ENCODE measurements at places on chromosomes 5 and 9.

DNA sequence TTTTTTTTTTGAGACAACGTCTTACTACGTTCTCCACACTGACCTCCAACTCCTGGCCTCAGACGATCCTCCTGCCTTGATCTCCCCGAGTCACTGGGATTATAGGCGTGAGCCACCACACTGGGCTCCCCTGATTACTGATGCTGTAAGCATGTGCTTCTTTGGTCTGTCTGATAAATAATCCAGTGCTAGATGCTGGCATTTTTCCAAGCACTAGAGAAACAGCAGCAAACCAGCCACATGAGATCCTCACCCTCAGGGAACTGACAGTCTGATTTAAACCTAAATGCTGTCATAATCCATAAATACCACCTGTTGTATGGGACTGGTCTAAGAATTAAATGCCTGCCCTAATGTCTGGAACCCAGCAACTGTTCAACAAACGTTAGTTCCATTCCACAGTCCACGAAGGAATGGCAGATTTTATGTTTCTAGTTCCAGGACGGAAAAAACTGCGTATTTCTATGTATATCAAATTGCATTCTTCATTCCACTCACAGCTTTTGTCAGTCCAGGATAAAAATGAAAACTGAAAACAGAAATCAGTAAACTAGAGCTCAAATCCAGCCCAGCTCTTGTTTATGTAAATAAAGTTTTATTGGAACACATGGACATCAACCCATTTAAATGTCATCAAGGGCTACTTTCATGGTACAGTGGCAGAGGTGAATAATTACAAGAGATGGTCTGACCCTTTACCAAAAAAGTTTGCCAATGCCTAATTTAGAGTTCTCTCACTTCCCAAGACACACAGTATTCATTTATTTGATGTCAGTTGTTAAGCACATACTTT is 20.1 kb downstream of the SLC35D2 start:
- H3K4me3 ChIP-seq = no peak overlapping the region
- DNase-seq = no peak
- no peaks in the 10 kb centered on the region for H3K27me3 ChIP-seq
- peaks cover 2% of the 10 kb centered on the region for H3K36me3 ChIP-seq
- H3K27ac ChIP-seq = peak overlapping the region; percentile 39

- H3K27ac ChIP-seq = no peak overlapping the region
- H3K4me1 ChIP-seq = no peaks in the 10 kb centered on the region
- DNase-seq = no peak
These were observed 231.3 kb downstream of the NPR3 start for GRCh38 chr5:32942225-32942989.

DNA sequence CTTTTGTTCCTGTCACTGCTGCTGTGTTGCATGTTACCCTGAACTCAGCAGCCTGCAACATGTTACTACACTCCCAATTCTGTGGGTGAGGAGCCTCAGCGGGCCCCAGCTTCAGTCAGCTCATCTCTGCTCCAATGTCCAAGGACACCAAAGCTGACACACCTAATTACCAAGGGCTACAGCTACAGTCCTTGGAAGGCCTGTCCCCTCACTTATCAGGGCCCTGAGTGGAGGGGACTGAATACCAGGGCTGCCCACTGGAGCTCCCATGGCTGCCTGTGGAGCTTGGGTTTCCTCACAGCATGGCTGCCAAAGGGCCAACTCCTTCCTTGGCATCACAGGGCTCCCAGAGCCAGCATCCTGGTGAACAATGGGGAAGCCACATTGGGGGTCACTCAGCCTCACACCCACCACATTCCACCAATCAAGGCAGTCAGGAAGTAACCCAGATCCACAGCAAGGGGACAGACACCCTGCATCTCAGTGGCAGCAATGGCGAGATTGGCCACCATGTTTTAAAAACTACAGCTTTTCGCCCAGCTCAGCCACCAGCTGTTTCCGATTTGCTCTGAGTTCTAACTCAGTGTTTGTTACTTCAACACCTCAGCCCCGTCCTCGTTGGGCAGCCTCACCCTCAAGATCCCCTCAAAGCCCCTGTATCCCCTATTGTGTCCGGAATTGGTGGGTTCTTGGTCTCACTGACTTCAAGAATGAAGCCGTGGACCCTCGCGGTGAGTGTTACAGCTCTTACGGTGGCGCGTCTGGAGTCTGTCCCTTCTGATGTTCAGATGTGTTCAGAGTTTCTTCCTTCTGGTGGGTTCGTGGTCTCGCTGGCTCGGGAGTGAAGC is 18.9 kb downstream of the SEMA4D start:
- H3K36me3 ChIP-seq = peaks cover 14% of the 10 kb centered on the region
- no peaks in the 10 kb centered on the region for H3K27me3 ChIP-seq
- DNase-seq = no peak
- H3K4me3 ChIP-seq = peak overlapping the region; percentile 86
- peak overlapping the region; percentile 99 for H3K27ac ChIP-seq

DNA sequence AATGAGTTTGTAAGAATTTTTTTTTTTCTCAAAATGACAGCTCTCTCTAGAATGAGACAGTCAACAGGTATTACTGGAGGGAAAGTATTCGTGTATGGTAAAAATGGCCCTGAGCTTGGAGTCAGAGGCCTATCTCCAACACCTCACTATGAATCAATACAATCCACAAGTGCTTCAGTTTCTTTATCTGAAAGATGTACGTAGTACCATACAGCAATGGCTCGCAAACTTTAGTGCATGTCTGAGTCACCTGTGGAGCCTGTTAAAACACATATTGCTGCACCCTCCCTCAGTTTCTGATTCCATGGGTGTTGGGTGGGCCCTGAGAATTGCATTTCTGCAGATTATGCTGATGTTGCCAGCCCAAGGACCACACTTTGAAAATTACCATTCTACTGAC is 44.6 kb downstream of the DMRT2 start:
- H3K27ac ChIP-seq = no peak overlapping the region
- H3K4me1 ChIP-seq = peaks cover 2% of the 10 kb centered on the region
- no peak for DNase-seq
- H3K4me3 ChIP-seq = no peak overlapping the region

- no peak for DNase-seq
- H3K4me1 ChIP-seq = peaks cover 19% of the 10 kb centered on the region
- peak within 1 kb of the TSS; percentile 92 for H3K4me3 ChIP-seq
- H3K27ac ChIP-seq = peak within 1 kb of the TSS; percentile 90
- H3K36me3 ChIP-seq = peaks cover 4% of the 10 kb centered on the region
These were observed at the start of gene FOXD1 for GRCh38 chr5:73448463-73449136. FOXD1 (minus strand) TSS chr5:73448777; CDS start chr5:73448362, 415 bp downstream.

DNA sequence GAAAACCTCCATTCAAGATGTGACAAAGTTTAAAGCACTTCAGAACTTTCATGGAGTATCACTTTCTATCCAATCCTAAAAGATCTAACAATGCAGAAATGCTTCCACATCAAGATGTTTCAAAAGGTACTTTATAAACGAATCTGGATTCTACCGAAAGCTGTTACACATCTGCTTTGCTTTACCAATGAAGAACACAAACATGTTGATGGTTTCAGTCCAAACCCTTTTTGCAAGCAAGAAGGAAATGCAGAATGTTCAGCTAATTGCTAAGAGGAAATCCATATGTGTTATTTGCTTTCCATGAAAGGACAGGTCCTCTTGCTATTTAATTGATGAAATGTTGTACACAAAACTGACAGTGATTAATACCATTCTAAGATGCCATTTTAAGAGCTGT is 419.6 kb downstream of the EFNA5 start:
- no peak for DNase-seq

DNA sequence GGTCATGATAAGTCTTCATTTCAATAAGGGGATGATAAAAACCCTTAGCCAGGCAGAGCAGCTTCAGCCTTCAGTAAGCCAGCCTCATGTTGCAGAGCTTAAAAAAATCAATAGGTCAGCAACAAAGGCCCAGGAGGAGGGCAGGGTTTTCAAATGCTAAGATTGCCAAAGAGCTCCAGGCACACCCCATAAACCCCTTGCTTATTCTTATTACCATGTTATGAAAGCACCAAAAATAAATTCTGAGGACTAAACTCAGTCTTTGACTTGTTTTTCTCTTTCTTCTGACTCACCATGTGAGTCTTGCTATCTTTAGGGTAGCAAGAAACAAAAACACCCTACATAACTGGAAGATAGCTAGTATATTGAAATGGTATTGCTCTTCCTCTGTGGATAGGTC is 317.1 kb downstream of the KCTD16 start:
- no peak overlapping the region for H3K4me3 ChIP-seq
- H3K36me3 ChIP-seq = no peaks in the 10 kb centered on the region
- no peak overlapping the region for H3K27ac ChIP-seq
- H3K27me3 ChIP-seq = no peaks in the 10 kb centered on the region

- no peak overlapping the region for H3K27ac ChIP-seq
- H3K4me1 ChIP-seq = peaks cover 6% of the 10 kb centered on the region
- peaks cover 2% of the 10 kb centered on the region for H3K36me3 ChIP-seq
- no peak for DNase-seq
These were observed 229.4 kb downstream of the CDK5RAP2 start for GRCh38 chr9:120350596-120350995.

GRCh38 chr9:75950998-75951397 is 60.5 kb downstream of the PCSK5 start:
- no peaks in the 10 kb centered on the region for H3K36me3 ChIP-seq
- no peak overlapping the region for H3K27ac ChIP-seq
- peaks cover 2% of the 10 kb centered on the region for H3K4me1 ChIP-seq
- DNase-seq = no peak
- H3K27me3 ChIP-seq = no peaks in the 10 kb centered on the region

DNA sequence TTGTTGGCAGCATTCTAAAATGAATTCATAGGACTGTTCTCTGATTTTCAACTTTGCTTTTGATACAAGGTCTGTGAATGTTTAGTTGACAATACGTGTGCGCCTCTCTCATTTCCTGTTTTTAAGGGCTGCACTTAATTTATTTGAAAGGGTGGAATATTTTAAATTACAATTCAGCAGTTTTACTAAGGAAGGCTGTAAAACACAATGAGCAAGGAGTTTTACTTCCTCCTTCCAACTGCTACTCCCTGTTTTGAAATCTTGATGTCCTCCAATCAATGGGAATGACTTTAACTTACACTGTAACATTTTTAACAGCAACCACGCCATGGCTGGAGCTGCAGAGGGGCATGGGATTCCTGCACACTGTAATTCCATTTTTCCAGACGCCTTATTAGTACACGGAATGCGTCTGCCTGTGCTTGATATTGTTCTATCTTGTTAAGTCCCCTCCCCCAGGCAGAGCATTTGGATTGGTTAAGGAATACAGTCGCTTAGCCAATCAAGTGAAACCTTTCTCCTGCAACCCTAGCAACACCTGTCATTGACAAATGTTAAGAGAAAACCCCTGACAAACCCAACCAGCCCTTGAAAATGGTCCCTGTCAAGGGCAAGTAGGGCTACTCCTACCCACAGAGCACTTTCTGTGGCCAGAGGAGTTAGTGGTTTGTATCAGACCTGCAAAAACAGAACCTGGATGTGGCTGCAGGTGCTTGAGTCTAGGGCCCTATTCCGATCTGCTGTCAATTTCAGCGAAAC is 12.5 kb upstream of the ZSWIM6 start:
- H3K27me3 ChIP-seq = peaks cover 59% of the 10 kb centered on the region
- H3K4me1 ChIP-seq = peaks cover 8% of the 10 kb centered on the region
- H3K27ac ChIP-seq = no peak overlapping the region
- no peak for DNase-seq
- no peak overlapping the region for H3K4me3 ChIP-seq
- H3K36me3 ChIP-seq = peaks cover 5% of the 10 kb centered on the region

GRCh38 chr5:68898951-68899471 is 194.8 kb upstream of the SLC30A5 start:
- no peak overlapping the region for H3K27ac ChIP-seq
- H3K27me3 ChIP-seq = no peaks in the 10 kb centered on the region
- H3K4me3 ChIP-seq = no peak overlapping the region
- H3K4me1 ChIP-seq = peaks cover 6% of the 10 kb centered on the region

GRCh38 chr9:84239343-84239742 is 101.2 kb downstream of the SLC28A3 start:
- H3K4me1 ChIP-seq = no peaks in the 10 kb centered on the region
- DNase-seq = no peak
- peaks cover 36% of the 10 kb centered on the region for H3K27me3 ChIP-seq

DNA sequence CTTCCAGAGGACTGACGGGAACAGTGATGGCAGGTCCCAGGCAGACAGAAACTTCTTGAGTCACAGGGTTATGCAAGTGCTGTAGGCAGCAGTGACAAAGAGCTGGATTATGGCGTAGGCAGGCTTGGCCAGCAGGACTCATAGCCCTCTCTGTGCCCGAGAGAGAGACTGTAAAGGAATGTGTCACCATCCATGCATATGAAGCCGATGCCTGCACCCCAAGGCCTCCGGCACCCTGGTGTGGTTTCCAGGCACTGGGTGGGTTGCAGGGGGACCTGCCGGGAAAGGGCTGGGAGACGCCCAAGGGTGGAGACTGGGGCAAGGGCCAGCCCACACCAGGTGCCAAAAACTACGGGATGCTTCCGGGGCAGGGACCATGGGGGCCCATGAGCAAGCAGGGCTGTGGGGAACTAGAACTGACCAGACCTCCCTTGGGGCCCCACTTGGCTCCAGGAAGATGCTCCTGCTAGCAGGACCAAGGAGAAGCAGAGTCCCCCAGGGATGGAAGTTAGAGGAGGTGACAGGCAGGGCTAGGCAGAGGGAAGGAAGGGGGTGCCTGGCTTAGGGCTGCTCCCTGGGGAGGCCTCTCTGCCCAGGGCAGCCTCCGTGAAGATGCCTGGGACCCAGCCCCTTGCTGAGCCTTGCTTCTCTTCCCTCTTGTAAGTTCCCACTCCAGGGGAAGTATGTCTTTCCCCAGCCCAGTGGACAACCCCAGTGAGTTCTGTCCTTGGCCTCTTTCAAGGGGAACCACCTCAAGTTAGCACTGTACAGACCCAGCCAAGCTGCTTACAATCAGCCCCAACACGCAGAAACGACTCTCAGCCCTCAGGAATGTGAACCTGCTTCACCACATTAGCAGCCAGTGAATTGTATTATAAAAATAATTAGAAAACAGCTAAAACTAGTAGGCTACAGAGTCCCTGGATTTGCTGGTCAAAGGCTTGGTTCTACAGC is 10.5 kb upstream of the IPPK start:
- DNase-seq = no peak
- H3K27ac ChIP-seq = no peak overlapping the region
- H3K4me1 ChIP-seq = peaks cover 3% of the 10 kb centered on the region
- no peak overlapping the region for H3K4me3 ChIP-seq
- H3K27me3 ChIP-seq = no peaks in the 10 kb centered on the region
- no peaks in the 10 kb centered on the region for H3K36me3 ChIP-seq

GRCh38 chr9:131720330-131720729 is 19.5 kb downstream of the RAPGEF1 start:
- H3K4me3 ChIP-seq = peak overlapping the region; percentile 78
- H3K27me3 ChIP-seq = no peaks in the 10 kb centered on the region

DNA sequence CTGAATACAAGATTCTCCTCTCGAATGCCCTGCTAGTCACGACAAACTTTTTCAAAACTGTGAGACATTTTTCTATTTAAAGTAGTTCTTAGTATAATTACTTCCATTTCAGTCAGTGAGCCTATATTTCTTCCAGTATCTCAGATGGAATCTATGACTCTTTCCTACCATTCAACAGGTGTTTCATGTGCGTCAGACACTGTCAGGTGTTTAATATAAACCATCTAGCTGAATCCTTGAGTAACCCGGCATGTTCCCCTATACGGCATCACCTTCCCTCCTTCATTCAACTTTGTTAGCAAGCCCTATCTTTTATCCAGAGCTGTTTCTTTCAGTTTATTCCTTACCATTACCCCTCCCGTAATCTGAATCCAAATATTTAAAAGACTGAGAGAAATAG is 418.8 kb downstream of the RAB3C start:
- DNase-seq = no peak
- H3K4me1 ChIP-seq = peaks cover 58% of the 10 kb centered on the region
- H3K27ac ChIP-seq = peak overlapping the region; percentile 82
- no peaks in the 10 kb centered on the region for H3K27me3 ChIP-seq

- no peak for DNase-seq
- H3K27me3 ChIP-seq = peaks cover 29% of the 10 kb centered on the region
- H3K27ac ChIP-seq = no peak overlapping the region
- H3K4me3 ChIP-seq = no peak overlapping the region
These were observed 9.1 kb downstream of the FAT2 start for GRCh38 chr5:151581812-151582583.

All from T-helper 17 cell (primary cell).